ENCODE measurements at places on chromosomes 5 and 9.

DNA sequence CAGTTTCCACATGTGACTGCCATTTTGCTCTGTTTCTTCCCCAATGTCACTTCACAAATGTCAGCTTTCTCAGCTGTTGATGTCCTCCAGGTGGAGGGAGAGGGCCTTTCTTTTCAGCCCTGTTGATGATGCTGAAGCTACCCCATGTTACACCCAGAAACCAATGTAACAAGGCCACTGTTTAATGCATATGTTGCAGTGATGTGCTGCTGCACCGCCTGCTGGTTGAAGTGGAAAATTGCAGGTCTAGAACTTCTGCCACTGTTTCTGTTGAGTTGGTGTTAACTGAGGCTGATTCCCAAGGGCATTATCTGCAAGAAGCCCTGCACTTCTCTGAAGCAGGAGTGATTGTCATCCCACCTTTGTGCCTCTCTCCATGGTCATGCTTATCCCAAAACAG, 428.4 kb downstream of the KDM4C start:
- DNase-seq: no peak

- no peak for DNase-seq
Measured at GRCh38 chr5:3041001-3041400, 289.5 kb upstream of the IRX2 start.

- DNase-seq: no peak
Measured at GRCh38 chr5:128777052-128777451, 188.2 kb upstream of the SLC27A6 start.

DNA sequence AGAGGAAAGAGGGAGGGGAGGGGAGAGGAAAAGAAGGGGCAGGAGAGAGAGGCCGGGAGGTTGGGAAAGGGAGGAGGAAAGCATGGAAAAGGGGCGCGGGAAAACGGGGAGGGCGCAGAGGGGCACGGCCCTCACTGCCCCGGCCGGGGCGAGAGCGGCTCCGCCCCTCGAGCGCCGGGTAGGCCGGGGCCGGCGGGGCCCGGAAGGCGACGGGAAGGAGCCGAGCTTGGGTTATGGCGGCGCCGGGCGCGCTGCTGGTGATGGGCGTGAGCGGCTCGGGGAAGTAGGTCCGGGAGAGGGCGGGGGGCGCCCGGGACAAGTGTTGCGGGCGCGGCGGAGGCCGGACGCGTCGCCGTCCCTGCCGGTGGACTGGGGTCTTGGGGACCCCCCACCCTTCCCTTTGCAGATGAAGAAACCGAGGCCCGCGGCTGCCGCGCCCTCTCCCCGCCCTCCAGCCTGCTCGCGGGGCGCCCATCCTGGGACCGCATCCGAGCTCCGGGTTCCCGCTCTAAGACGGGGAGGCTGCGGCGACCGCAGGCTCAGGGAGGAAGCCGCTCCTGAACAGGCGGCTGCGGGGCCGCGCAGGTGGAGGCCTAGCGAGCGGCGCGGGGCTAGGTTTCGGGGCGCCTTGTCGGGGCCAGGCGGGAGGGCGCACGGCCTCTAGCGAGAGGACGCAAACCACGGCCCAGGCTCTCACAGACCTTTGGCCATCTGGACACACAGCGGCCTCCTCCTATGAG, at the start of gene IDNK:
Gene IDNK (plus strand): TSS at position 205 of the 740 bp plus-strand sequence. CDS start 29 bp downstream, at position 234.
- no peak for DNase-seq

GRCh38 chr9:26725573-26725972, 167.0 kb downstream of the CAAP1 start:
- DNase-seq: no peak

DNA sequence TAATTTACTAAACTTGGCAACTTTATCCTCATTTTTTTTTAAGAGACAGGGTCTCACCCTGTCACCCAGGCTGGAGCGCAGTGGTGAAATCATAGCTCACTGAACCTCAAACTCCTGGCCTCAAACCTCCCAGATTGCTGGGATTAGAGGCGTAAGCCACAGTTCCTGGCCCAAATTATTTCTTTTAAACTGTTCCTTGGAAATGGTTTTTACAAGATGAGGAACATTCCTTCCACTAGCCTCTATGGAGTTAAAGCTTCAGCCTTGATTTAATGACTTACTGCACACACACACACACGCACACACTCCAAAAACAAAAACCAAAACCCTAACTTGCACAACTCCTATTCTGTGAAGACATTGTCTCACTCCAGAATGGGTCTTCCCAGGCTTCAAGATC, 77.2 kb upstream of the TARS1 start:
- DNase-seq: no peak

- DNase-seq: no peak
Measured at GRCh38 chr9:99474186-99474585, 252.1 kb downstream of the SEC61B start.

GRCh38 chr9:130936285-130937117, 2.5 kb downstream of the FIBCD1 start:
- DNase-seq: no peak

DNA sequence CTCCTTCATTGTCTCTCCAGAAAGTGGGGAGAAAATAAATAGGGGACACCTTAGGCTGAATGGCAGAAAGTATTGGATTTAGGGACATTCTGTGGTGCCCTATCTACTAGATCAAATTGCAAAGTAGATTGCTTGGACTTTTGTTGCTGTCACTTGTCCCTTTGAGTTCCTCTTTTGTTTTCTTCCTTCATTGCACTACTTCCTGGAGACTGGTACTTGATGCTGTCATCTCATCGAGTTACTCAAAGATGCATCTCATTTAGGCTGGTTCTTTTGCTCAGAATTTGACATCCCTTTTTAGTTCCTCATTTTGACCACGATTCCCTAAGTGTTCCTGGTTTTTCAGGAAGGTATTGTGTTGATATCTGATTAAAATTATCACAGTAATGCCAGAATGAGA, 137.6 kb downstream of the ADGRV1 start:
- no peak for DNase-seq

DNA sequence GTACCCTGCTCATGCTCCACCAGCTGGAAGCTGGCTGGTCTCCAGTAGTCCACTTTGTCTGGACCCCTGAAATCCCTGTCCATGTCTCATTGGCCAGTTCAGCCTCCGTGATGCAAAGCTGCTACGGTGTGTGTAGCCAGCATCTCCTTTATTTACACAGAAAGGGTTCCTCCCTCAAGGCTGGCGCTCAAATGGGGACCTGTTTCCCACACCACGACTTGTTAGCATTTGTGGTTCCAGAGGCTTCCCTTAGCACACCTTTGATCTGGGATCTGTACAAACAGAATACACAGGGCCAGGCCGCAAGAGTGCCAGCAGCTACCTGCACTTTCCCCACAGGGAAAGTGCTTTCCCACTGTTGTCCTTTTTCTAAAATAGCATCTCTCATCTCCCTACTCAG, 5.7 kb upstream of the SMU1 start:
- DNase-seq: no peak

- no peak for DNase-seq
Measured at GRCh38 chr5:123208668-123209501, 119.8 kb downstream of the PRDM6 start.

- DNase-seq: no peak
Measured at GRCh38 chr9:128087262-128087661, 19.2 kb downstream of the SLC25A25 start.

DNA sequence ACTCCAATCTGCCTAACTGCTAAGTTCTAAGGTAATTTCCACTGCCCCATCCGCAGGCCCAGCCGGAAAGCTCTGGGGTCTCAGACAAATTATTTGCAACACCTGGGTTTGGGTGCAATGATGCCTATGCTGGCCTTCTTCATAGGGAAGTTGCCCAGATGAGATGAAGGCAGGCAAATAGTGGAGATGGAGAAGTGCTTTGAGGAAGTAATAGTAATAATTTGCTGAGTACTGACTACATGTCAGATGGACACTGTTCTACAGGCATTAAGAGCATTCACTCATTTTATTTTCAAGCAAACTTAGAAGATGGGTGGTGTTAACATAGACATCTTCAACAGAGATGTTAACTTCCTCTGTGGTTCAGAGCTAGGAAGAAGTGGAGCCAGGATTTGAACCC, 3.8 kb downstream of the PCDH12 start:
- no peak for DNase-seq

DNA sequence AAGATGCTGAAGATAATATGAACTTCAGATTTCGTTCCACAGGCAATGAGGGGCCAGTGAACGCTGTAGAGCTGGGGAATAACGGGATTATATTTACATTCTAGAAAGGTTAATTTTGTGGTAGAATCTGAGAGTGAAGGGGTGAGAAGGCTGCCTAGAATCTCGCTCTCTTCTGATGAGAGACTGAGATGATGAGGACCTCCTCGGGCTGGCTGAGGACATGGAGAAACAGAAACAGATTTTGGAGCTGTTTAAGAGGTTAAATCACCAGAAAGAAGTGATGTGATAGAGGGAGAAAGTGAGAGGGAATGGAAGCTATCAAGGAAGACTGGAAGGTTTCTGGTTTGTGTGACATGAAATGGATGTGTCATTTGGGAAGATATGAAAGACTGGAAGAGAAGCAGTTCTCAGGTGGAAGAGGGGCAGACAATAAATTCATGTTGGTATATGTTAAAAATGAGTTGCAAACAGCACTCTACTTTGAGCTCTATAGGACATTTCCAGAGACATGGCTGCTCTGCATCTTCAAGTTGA, 612.6 kb downstream of the ISL1 start:
- DNase-seq: no peak

DNA sequence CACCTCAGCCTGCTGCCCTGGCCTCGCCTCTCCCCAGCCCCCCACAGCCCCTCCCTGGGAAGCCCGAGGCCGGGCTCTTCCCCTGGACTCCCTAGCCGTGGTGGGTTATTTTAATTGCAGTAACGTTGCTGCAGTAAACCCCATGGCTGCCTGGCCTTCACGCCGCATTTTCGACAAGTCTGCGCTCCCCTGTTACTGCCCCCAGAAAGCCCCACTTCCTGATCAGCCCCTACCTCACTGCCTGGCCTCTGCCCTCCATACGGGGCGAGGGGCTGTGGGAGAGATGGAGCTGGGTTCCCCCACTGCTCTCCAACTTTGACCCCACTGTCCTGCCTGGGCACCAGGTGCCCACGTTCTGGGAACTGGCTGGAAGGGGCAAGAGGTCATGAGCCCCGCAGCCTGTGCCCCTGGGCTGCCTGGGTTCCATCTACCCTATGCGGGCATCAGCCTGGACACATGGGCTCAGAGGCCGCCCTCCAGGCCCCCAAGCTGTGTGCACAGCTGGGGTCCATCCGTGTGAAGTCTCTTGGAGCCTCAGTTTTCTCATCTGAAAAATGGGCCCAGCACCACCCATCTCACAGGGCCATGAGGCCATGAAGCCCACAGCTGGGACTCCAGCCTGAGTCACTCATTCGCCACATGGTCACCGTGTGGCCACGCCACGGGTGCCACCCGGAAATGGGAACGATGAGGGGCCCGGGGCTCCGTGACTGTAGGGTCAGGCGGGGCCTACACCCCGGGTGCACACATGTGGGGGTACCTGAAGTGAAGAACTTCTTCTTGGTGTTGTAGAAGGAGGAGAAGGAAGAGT, 11.5 kb downstream of the EGFL7 start:
- DNase-seq: no peak

- DNase-seq: no peak
Measured at GRCh38 chr5:137034213-137034612, 464.9 kb downstream of the SPOCK1 start.

DNA sequence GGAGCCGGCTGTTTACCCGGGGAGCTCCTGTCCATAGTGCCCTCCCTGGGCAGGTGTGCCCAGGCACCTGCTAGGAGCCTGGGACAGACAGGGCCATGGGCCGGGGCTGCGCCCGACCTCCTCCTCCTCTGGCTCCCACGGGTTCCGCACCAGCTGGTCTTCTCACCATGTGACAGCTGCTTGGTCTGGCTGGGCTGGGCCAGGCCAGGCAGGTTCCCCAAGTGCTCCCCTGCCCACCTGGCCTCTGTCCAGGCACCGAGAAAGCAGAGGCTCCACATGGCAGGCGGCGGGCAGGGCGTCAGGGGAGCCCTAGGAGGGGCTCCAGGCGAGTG, 60.0 kb downstream of the OLFM1 start:
- DNase-seq: no peak

DNA sequence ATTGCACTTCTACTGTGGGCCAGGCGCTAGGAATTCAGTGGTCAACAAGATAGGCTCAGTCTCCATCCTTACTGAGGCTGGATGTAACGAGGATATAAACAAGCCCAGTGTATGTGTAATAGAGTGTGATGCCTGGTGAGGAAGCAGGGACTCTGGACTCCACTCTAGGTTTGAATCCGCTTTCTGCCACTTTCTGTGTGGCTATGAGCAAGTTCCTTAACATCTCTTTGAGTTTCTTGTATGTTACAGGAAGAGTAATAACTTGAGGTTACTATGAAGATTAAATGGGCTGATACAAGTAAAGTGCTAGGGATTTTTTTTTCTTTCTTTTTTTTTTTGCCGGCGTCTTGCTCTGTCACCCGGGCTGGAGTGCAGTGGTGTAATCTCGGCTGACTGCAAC, 12.4 kb downstream of the DOCK2 start:
- no peak for DNase-seq

DNA sequence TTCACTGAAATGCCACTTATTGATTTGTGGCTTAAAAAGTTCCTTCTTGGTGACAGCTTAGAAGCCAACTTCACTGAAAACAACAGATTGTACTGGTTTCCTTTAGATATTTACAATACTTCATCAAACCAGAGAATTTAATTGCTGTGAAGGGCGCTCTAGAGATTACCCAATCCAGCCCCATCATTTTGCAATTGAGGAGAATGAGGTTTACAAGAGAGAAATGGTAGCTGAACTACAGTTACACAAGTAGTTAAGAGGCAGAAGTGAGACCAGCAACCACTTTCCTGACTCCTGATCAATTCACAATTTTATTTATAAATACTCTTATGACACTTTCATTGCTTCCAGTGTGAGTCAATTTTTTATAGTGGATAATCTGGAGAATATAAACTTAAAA, 103.5 kb upstream of the APC start:
- no peak for DNase-seq

DNA sequence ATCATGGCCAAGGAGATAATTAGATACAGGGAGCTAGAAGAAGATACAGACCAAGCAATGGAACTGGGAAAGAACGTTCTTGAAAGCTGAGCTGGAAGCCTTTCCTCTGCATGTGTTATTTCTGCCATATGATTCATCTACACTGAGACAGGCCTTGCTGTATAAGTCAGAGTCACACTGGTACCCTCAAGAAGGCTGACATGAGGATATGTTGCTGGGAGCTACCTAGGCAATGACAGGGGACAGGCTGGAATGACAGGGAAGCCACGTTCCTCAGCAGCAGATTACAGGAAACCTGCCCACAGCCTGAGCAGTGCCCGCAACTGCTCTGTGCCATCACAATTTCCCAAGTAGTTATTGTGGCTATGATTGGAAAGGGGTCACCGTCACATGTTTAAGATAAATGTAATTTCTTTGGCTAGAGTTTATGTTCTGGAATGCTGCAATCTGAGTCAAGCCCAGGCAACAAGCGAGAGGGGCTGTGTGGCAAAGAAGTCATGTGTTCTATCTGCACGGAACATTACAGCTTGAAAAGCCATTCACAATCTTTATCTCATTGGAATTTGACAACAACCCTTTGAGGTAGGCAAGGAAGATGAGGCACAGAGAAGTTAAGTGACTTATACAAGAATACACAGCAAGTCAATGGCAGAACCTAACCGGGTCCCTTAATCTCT, 108.2 kb downstream of the TTLL11 start:
- peak; percentile 65 for DNase-seq

- no peak for DNase-seq
Measured at GRCh38 chr9:87160148-87161102, 213.1 kb upstream of the GAS1 start.

Measured in non-pigmented ciliary epithelial cell (primary cell).